ENCODE measurements at places on chromosomes 1 and 21.

DNA sequence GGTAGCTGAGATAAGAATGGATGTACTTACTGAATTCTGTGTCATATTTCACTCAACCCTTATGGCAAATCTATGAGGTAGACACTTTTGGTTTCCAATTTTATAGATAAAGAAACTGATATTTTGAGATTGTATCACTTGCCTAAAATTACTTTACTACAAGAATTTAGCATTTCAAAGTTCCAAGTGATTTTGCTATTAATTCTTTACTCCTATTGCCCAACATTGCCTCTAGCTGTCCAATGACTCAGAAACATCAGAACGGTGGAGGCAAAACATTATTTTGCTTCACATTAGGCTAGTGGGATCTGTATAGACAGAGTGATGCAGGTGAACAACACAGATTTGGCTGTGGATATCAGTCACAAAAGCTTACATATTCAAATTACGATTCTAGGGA lies 747.2 kb upstream of the NEGR1 start:
- no peak for DNase-seq

GRCh38 chr1:90339811-90340210 lies 344.9 kb downstream of the ZNF326 start:
- DNase-seq: no peak

GRCh38 chr1:18108299-18109057 lies 880 bp downstream of the IGSF21 start:
- DNase-seq: no peak

DNA sequence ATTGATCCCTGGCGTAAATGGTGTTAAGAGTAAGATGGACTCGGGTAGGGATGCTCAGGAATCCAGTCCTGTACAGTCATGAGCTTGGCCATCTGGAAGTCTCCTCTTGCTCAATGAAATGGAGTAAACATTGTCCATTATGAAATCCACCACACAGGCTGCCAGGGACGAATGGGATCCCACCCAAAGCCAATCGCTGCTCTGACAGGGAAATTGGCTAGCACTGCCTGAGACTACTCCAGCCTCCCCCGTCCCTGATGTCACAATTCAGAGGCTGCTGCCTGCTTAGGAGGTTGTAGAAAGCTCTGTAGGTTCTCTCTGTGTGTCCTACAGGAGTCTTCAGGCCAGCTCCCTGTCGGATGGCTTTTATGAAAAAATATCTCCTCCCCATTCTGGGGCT lies at the start of gene HSD11B1:
HSD11B1 (plus strand) TSS at position 263 of the 400 bp plus-strand sequence; CDS start at position 360, 97 bp downstream.
- no peak for DNase-seq

DNA sequence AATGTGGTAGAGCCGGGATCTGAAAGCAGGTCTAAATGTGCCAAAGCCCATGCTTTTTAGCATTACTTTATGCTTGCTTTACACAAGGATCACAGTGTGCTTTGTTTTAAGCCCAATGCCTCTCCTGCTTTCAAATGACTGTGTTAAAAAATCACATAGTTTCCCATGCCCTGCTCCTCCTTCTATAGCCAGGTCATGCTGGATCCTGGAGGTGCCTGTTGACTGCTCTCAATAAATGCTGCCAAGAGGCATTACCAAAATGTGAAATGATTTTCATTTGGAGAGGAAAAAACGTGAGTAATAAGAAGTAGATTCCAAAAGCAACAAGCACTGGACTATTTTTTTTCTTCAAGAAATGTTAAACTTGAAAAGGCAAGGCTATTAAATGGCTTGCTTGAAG lies 420.7 kb upstream of the USP24 start:
- DNase-seq: no peak

DNA sequence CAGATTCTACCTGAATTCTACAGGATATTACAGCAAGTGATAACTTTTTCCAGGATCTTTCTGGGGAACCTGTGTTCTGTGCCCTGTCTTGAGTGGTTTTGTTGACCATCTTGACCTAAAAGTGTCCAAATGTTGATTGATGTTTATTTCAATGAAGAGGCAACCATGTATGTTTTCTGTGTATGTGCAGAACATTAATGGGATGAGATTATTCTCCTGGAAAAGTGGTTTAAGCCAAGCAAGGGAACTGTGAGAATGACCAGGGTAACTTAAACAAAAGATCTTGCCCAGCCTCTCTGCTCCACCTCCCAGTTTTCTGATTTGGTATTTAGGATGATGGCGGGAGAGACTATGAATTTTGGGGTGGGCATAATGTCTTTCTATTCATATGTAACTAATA lies 1.0 kb upstream of the SAMD13 start:
- DNase-seq: no peak

DNA sequence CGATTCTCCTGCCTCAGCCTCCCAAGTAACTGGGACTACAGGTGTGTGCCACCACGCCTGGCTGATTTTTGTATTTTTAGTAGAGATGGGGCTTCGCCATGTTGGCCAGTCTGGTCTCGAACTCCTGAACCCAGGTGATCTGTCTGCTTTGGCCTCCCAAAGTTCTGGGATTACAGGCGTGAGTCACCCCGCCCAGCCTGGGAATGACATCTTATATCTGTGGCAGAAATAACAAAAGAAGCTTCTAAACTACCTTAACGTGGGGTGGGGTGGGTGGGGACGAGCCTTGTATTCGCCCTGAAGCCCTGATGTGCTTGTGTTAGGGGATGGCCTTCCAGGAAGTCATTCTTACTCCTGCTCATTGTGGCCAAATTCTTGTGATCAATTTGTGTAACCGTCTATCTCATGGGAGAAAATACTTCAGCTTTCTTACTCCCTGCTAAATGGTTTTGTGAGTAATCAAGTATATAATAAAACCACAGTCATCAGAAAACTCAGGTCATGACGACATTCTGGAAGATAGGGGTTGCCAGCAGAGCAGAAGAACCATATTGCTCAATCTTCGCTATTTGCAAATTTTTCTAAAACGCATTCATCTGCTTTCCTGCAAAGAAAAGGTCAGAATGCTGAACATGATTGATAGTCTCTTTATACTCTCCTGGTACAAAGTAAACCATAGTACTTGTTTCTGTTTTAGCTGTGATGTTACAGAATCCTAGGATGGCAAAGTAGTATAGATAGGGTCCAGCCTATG lies 63.2 kb downstream of the DIRAS3 start:
- no peak for DNase-seq

DNA sequence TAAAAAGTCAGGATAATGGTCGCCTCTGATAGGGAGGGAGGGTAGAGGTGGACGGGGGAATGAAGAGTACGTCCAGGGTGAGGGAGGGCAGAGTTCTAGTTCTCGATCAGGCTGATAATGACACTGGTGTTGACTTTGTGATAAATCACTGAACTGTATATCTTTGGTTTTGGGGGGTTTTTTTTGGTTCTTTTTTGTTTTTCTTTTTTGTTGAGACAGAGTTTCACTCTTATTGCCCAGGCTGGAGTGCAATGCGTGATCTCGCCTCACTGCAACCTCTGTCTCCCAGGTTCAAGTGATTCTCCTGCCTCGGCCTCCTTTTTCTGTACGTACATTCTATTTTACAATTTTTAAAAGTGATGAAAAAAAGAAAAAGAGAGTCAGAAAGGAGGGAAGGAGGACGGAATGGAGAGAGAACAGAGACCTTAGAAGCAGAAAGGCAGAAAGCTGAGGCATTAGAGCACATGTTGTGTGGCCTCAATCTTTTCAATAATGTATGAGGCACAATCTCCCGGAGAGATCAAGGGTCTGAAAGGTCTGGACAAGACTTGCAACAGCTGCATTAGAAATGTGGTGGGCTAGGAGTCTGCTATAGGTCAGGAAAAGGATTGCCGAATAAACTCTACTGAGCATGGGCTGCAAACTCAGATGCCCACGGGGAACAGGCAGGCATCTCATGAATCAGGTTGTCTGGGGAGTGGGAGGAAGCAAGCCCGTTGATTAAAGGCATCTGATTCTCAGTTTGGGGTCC lies 174.8 kb downstream of the TOMM20 start:
- no peak for DNase-seq

DNA sequence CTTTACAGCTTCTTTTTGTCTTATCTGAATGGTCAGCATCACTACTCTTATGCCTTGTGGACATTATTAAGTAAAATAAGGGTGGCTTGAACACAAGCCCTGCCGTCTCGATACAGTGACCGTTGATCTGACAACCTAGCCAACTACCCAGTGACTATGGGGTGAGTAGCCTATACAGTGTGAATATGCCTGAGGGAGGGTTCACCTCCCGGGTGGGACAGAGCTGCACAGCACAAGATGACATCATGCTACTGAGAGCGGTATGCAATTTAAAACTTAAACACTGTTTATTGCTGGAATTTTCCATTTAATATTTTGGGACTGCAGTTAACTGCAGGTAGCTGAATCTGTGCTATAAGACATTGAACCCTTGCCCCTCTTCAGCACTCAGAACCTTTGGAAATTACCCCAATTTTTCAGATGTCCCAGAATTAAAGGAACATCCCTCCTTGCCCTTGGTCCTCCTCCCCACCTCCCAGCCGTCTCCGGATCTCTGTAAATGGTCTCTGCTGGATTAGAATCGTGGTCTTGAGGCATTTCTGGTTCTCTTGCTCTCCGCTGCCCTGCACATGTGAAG lies 618.5 kb downstream of the PTPRU start:
- no peak for DNase-seq

DNA sequence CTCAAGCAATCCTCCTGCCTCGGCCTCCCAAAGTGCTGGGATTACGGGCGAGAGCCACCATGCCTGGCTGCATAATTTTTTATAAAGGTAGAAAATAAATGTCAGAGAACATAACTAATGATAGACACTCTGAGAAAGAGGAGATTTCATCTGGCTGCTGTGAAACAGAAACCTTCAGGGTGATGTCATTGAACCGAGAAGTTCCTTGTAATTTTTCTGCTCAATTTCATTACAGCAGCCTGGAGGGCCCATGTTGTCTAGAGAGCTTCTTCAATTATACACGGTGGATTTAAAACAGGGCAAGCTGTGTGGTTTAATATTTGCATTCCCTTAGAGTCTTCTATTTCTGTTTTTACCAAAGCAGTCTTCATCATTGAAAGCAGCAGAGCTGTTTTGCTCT lies 64.3 kb upstream of the MORC3 start:
- DNase-seq: no peak

GRCh38 chr1:28668956-28669723 lies 556 bp downstream of the GMEB1 start:
- no peak for DNase-seq

- no peak for DNase-seq
These were observed 86.5 kb upstream of the KCNJ15 start for GRCh38 chr21:38170283-38170682.

GRCh38 chr21:37496972-37497371 lies 130.4 kb downstream of the DYRK1A start:
- DNase-seq: no peak

DNA sequence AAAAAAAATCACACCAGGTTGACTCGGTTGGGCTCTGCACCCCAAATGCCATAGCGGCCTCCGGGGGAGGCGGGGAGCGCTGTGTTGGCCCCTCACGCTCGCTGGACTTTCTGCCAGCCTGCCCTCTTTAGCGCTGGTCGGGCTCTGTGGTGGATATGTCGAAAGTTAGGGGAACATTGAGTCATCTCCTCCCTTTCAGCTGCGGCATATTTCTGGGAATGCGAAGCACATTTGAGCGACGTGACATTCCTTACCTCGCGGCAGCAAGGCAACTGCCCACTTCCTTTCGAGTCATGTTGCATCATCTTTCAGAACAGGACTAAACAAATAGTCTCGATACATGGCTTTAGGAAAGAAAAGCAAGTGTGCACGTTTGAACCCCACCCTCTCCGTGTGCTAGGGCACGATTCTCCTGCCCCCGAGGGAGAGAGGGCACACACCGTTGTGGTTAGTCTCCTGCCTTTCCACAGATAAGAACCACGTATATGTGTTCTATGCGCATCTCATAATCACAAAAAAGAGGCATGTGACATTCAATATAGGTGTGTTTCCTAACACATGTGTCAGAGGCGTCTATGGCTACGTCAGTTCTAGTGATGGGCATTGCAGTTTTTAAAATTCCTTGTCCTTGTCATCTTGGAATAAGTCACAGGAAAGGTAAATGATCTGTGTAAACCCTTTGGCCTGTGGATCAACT lies 105.9 kb upstream of the SLC45A1 start:
- no peak for DNase-seq

DNA sequence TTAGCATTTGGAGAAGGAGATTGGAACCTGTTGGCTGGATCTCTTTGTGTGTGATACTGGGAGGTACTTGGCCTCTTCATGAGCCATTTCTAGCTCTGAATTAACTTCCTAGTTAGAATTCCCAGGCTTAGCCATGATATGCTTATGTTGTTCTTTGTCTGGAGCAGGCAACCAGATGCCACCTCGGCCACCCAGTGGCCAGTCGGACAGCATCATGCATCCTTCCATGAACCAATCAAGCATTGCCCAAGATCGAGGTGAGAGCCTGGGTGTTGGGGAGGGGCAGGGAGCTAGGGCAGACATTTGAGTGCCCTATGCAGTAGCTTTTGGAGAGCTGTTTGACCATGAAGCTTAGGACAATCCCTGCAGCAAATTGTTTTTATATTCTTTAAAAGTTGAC lies 26.5 kb upstream of the PIGV start:
- DNase-seq: no peak

- no peak for DNase-seq
These were observed 6.6 kb upstream of the SIM2 start for GRCh38 chr21:36692114-36692834.

- no peak for DNase-seq
These were observed 2.8 kb upstream of the GPR153 start for GRCh38 chr1:6263716-6264115.

GRCh38 chr1:234727018-234727940 lies 117.3 kb upstream of the IRF2BP2 start:
- DNase-seq: no peak

DNA sequence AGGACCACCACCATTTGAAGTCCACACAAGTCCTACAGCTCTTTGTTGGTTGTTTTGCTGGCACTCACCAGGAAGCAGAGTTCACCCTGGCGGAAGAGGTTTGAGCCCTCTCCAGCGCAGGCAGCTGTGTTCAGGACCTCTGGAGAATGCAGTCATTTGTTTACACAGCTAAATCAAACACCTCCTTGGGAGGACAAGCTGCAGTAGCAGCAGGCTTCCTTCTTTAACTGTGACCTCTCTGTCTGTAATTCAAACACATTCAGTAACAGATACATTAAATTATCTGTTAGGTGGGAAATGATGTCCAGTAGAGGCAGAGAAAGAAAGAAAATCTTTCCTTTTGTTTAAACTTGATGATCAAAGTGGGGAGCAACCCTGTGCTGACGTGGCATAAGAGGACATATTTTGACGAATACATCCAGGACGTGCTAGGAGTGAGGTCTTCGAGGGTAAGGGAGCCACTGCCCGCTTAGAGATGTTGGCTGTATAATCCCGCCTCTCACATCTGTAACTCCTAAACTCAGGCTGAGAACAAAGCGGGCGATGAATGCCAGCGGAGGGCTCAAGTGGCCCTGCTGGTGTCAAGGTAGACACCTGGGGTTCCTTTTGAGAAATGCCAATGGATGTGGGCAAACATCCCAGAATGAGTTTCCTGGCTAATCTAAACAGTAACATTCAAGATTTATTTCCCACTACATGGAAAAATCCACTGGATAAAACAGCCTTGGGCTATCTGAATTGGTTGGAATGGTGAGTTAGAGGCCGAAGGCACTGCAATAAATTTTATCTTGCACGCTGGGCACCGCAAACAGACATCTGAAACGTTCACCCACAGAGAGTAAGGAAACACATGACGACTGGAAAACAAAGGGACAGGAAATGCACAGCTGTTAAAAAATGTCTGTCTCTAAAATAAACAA lies 51.7 kb downstream of the ABCA4 start:
- no peak for DNase-seq
